ENCODE measurements at places on chromosomes 5 and 9.

DNA sequence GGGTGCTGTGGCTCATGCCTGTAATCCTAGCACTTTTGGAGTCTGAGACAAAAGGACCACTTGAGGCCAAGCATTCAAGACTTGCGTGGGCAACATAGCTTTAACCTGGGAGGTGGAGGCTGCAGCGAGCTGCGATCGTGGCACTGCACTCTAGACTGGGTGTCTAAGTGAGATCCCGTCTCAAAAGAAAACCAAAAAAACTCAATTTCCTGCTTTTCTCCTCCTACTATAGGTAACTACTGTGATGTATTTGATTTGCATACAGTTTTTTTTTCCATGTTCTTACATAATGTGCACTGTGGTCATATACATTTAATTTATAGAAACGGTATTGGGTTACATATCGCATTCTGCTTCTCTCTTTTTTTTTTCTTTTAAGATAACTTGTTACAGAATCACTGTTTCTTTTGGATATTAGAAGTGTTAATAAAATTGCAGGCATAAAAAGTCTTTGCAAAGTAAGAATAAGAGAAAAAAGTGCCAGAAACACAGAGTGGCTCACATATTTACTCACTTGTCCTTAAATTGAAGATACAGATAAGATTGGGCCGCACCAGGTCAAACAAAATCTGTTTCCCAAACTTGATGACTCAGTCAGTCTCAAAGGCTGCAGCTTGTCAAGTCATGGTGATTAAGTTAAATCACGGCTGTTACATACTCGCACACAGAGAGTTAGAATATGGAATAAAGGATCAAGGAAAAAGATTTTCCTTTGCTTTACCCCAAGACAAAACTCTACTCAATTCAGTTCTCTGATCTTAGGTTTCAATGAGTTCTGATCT is 2.0 kb upstream of the PTGR1 start:
- DNase-seq: no peak

GRCh38 chr5:154999865-155000264 is 13.7 kb upstream of the KIF4B start:
- no peak for DNase-seq

- DNase-seq: no peak
Observed at GRCh38 chr5:172751761-172752510, 19.1 kb downstream of the DUSP1 start.

DNA sequence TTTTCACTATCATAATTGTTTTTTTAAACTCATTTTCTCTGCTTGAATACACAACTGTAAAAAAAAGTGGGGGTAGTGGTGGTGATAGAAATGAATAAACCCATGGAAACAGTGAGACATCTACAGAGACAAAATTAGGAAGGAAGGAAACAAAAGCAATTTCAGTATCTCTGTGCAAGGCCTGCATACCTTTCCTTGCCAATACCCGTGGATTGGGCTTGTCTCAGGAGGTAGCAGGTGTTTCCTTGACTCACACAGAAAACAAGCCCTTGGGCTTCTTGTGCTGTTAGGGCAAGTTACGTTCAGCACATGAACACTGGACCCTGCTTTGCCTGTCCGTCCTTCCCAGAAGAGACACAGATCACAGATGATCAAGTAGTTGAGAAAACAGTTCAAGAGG is 372.2 kb downstream of the ZSWIM6 start:
- DNase-seq: no peak

- no peak for DNase-seq
Observed at GRCh38 chr5:139863361-139863760, 67.8 kb downstream of the PSD2 start.

- no peak for DNase-seq
Observed at GRCh38 chr5:76383126-76383832, 19.8 kb upstream of the IQGAP2 start.

DNA sequence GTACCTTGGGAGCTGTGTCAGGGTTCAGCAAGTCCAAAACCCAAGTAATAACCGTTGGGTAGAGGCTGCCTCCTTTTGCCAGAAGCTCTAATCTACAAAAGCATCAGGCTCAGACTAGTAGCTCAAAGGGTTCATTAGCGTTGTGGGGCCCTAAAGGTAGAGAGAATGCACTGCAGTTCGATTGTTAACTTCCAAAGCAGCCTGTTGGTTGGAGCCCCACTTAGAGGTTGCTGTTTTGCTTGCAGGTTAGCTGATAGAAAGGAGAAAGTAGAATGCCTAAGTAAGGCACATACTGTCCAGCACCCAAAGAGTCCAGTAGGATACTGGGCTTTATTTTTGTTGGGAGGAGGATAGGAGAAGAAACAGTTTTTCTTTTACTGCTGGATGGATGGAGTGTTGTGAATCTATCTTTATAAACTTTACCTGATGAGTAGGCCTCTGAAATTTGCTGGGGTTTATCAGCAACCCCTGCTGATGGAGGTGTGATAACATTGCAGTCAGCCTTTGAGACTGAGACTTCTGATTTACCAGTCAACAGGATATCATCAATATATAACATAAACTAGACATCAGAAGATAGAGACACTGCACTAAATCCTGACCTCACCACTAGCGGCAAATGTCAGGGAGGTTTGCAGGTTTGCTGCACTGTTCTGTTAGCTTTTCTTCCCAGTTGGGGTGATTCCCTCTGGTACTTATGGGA is 34.8 kb downstream of the ZNF131 start:
- DNase-seq: no peak

DNA sequence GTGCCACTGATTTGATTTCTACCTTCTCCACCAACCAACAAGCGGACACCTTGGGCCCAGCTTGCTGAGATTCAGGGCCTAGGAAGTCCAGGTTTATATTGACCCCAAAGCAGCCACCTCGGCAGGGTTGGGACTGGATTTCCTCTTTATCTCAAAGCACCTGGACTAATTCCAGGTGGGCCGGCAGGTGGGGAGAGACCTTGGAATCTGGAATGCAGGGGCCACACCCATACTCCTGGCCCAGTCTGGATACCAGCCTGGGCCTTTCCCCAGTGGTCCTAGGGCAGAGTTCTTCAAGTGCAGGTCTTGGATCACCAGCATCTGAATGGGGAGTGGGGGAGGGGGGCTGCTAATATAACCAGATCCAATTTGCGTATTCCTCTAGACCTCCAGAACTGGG is 93.1 kb downstream of the PCDH1 start:
- DNase-seq: no peak

GRCh38 chr5:38008198-38008597 is 168.4 kb upstream of the GDNF start:
- DNase-seq: no peak
